ENCODE measurements at places on chromosomes 2 and 18.

- DNase-seq: no peak
These were observed 17.4 kb upstream of the NEMP2 start for GRCh38 chr2:190551928-190552327.

DNA sequence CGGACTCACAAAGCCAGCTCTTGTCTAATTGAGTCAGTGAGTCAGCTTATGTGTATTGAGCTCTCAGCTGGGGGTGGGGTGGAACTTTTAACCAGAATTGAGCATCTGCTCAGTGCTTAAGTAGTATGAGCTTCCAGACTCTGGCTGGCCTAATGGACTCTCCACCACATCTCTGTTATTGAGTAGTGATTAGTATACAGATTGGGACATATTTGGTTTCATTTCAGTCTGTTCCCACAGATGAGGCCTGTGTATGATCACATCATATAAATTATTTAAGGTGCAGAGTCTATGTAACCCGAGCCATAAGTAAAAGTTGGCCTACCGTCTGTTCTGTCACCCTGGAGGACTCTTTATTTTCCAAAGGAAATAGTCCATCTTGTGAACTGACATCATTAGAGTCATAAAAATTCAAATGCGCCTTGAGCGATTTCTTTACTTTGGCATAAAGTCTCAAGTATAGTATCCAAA, 152.1 kb downstream of the THSD7B start:
- no peak for DNase-seq

- DNase-seq: no peak
These were observed at the start of gene PKDCC for GRCh38 chr2:42047488-42048298. Gene PKDCC, plus strand, starts transcription at chr2:42048021. Its CDS starts 179 bp downstream, at chr2:42048200.

DNA sequence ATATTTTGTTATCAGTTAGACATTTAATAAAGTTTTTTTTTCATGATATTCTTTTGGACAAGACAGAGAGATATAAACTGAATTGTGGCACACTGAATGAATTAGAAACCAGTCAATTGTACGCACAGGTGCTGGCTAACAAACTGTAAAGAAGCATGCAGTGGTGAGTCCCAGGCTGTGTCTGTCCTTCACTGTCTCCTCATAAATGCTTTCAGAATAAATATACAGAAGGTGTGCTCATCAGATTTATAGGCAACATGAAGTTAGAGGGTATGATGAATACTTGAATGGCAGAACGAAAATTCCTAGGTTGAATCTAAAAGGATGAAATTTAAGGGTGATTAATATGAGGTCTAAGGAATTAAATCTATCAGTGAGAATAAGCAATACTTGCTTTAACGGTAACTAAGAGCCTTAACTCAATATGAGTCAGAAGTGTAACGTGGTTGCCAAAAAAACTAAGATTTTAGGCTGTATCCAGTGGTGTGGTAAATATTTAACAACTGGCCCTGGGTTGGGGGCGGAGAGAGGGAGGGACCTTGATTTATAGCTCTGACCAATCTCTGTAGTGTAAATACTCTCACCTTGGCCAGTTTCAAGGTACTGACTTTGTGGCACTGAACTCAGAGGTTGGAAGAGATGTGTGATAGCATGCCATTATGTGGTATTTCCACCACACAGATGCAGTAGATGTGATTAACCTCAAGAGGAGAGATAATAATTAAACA, 41.9 kb upstream of the AAK1 start:
- no peak for DNase-seq

GRCh38 chr18:697800-698199, 14.6 kb downstream of the ENOSF1 start:
- DNase-seq: no peak

- DNase-seq: no peak
These were observed 836 bp downstream of the STK11IP start for GRCh38 chr2:219598308-219599078.

DNA sequence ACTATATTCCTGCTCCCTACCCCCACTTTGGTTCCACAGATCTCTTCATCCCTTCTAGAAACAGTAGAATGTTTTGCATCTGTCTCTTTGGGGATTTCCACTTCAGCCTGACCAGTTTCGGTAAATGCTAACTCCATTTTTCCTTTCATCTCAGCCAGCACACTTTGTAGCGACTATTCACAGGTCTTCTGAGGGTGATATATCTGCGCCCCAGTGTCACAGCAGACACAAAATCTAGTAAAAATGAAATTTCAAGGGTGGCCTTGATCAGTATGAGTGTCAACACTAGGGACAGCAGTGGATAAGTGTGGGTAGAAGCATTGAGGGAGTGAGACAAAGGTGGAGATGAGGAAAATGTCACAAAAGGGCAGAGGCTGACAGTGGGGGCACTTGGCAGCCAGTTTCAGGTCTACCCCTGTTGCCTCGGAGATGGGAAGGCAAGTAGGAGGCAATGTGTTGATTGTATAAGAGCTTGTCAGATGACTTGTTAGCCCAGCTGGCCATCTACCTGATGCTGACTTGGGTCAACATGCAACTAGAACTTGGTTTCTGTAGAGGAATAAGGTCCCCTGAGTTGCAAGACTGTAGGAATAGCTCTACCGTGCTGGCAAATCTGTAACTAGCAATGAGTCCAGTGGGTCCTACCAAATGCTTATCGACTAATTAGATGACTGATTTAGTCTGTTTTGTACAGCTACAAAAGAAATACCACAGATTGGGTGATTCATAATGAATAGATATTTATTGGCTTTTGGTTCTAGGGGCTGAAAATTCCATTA, 60.7 kb downstream of the CXCR4 start:
- DNase-seq: no peak

GRCh38 chr2:173130496-173131465, 55.1 kb downstream of the MAP3K20 start:
- no peak for DNase-seq

DNA sequence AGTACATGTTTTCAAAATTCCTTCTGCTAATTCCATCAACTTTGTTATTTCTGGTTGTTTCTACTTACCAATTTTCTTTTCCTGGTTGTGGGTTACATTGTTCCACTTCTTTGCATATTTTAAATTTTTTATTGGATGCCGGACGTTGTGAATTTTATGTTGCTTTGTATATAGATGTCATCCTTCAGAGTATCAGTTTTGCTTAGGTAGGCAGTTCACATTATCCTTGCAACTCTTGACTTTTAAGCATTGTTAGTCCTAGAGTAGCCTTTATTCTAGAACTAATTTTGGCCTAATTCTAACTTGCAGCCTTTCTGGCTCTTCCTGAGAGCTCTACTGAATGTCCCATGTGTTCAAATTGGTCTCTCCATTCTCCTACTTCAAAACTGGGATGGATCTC, 228.7 kb upstream of the MC4R start:
- DNase-seq: no peak

DNA sequence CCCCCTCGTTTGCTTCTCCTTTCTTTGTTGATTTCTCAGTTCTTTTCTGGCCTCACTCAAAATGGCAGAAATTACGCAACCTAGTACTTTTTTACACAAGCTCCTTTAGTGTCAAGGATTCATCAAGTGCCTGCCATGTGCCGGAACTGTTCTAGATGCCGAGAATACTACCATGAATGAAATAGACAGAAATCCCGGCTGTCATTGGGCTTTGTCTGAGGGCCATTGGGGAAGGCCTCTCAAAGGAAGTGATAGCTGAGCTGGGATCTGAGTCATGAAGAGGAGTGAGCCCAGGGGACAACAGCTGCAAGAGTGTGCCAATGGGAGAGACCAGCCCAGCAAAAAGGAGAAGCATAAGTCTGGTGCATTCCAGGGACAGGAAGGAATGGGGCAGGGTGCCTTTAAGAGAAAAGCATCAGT, 34.3 kb upstream of the PPP1CB start:
- DNase-seq: no peak

GRCh38 chr2:105877945-105878344, 133.2 kb downstream of the NCK2 start:
- DNase-seq: no peak

GRCh38 chr2:219099329-219099728, 38.6 kb upstream of the IHH start:
- no peak for DNase-seq

DNA sequence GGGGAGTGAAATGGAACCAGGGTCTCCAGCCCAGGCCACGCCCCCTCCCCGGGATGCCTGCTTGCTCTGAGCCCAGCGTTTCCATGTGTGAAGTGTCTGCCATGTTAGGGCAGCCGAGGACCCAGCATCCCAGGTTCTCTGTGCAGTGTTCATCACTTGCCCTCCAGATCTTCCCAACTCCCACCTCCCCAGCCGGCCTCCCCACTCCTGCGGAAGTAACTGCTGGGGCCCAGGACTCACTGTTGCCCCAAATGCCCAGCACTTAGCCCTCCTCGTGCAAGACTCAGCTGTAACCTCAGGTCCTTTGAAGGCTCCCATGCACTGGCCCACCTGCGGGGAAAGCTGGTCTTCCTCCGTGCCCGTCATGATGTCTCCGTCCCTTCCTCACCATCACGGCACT, 9.7 kb upstream of the PXDN start:
- no peak for DNase-seq

DNA sequence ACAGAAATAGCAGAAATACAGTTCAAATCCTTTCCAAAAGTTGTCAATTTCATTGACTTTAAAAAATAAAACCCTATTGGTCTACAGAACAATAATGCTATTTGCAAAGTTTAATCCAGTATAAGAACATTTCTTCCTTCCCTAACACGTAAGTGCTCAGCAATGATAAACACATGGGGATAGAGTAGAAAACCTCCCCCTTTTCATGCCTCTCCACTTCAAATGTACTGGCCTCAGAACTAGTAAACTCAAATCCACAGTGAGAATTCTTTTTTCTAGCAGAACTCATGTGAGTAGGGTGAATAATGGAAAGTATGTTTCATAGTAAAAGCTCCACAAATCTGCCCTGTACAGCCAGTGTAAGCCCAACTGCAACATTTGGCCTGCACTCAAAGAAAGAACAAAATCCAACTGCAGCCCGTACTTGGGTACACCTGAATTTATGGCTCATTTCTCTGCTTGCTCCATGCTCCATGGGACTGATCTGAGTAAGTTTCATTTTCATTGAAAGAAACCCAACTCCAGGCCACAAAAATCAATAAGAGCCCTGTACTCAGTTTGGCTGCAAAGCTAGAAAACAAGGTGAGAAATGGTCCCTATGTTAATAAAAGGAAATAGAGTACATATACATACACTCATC, 115.0 kb upstream of the RMDN2 start:
- no peak for DNase-seq

- DNase-seq: no peak
These were observed 129.8 kb downstream of the NCK2 start for GRCh38 chr2:105874466-105874865.

GRCh38 chr18:46167971-46168370, 63.8 kb downstream of the HAUS1 start:
- no peak for DNase-seq

DNA sequence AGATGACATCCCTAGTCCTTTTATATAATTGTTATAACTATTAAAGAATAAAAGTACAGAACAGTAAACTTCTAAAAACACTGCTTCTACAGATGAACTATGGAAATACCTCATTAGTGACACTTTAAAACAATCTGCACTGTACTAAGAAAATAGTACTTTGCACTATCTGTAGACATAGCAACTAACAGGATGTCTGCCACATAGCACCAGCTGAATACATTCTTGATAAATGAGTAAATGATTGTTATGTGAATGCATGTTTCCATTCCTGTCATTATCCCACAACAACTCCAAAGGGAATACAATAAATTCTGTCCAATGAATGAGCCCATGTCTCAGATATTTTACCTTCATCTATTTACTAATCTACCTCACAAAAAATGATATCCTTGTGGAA, 115.3 kb upstream of the SLC35G4 start:
- DNase-seq: no peak

- no peak for DNase-seq
These were observed 246.0 kb upstream of the LYPD1 start for GRCh38 chr2:132915812-132916549.

Data from activated CD8-positive, alpha-beta memory T cell treated with anti-CD3 and anti-CD28 coated beads for 1 hour (primary cell).